Activated naive CD4-positive, alpha-beta T cell treated with anti-CD3 and anti-CD28 coated beads, Interleukin-2, amount 50 U/mL, for 72 hours (primary cell): ENCODE measurements at places on chromosomes 12 and 14. TPM values are rescaled to one million over a fixed set of nuclear protein-coding genes. Genes with fewer than 3 reads are reported as not detected.

- DNase-seq = no peak
These were observed 30.8 kb upstream of the NINJ2 start for GRCh38 chr12:693934-694533.

Gene CBLN3
- 6.5 TPM for total RNA-seq

- DNase-seq = no peak
These were observed 7.5 kb downstream of the PSMC1 start for GRCh38 chr14:90263748-90264449.

GRCh38 chr14:72104011-72104613 is 171.9 kb downstream of the RGS6 start:
- DNase-seq = no peak

DNA sequence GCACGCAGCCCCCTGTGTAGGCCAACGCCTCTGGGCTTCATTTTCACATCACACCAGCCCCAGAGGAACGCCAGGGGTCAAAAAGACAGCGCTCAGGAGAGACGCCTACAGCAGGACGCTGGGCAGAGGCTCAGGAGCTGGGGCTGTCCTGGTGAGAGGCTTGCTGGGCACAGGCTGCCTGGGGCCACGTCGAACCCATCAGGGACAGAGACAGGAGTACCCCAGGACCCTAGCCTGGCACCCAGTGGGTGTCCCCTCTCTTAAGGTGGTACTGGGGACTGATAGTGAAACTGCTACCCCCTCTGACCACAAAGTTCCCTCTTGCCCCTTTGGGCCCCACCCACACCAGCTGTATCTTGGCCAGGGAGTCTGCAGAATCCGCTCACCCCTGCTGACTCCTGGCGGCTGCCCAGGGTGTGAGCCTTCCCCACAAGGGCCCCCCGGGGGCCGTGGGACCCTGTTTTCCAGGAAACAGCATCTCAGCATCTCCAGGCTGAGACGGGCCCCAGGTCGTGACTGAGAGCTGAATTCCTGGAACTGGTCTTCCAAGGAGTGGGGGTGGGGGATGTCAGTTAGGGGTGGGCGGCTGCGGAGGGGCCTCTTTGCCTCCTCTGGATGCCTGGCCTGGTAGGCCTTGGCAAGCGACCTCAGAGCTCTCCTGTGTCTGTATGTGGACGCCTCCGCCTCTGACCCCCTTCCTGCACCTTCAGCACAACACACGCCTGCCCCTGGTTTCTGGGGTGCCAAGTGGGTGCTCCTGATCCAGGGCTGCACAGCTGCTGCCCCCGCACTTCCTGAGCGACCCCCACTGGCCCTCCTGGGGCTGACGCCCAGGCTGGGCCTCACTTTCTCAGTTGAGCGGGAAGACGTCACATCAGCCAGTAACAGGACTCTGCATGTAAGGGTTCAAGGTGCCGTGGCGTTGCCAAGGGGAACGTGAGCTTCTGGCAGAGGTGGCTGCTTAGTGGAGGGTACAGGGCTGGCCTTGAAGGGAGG is 321.9 kb upstream of the RTL1 start:
- no peak for DNase-seq

DNA sequence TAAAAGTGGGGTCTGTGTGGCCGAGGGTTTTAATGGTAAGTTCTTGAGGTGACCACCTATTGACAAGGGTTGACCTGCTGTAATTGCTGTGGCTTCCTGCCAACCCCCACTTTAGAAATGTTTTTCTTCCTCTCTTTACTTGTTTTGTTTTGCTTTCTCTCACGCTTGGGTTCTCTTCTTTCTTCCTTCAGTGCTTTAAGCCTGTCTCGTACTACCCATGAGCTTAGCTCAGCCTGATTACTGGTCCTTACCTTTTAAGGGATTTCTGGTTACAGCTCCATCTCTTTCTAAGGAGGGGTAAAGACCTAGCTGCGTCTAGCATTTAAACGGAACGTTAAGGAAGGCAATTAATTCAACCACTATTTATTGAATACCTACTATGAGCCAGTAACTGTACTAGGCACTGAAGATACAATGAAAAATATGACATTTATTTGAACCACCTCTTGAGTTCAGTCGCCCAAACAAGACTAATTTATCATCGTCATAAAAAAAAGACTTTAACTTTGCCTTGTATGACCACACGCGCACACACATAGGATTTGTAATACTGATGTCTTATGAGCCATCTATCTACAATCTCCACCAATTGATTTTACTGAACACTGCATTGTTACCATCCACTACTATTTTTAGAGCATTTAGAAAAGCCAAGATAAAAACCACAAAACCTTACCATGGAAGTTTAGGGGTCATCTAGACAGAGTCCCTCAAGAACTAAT is 888 bp upstream of the PPP1R12A start:
- DNase-seq = no peak

Gene SLC5A8
- total RNA-seq = not detected

DNA sequence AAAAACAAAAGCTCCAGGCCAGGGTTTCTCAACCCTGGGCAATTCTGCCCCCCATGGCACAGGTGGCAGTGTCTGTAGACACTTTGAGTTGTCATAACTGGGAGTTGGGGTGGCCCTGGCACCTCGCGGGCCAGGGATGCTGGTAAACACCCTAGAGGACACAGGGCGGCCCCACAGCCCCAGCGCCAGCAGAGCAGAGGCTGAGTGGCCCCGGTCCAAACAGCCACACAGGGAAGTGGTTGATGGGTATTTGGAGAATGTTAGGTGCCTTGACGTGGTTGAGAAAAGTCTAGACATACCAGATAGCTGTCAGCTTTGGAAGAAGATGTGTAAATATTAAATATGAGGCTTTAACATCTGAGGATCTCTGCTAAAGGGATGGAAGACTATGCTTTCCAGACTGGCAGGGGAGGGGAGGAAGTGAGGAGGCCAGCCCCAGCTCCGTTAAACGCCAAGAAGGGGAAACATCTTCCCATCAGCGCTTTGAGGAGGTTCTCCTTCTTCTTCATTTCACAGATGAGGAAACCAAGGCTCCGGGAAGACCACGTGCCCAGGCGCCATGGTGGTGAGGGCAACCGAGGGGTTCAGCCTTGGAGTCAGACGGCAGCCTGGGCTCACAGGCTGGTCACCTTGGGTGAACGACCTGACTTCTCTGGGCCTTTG is 103.7 kb downstream of the SCARB1 start:
- no peak for DNase-seq

Gene IFNG-AS1
- total RNA-seq = 1.9 TPM

DNA sequence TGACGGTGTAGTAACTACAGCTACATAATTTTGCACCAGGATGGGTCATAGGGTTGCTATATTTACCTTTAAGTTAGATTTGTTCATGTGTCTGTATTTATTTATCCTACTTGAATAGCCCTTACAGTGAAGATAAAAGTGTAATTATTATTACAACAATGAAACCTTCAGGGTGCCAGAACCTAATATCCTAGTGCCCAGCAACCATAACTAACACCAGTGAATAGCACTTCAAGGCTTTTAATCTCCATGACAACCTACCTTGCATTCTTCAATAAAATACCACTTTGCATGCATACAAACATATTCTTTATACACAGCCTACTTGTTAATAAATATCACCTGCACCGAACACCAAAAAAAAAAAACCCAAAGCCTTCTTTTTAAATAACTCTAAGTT is 58.7 kb upstream of the G2E3 start:
- DNase-seq = no peak

- DNase-seq = no peak
These were observed 173.8 kb downstream of the SYNE2 start for GRCh38 chr14:64026600-64026999.

DNA sequence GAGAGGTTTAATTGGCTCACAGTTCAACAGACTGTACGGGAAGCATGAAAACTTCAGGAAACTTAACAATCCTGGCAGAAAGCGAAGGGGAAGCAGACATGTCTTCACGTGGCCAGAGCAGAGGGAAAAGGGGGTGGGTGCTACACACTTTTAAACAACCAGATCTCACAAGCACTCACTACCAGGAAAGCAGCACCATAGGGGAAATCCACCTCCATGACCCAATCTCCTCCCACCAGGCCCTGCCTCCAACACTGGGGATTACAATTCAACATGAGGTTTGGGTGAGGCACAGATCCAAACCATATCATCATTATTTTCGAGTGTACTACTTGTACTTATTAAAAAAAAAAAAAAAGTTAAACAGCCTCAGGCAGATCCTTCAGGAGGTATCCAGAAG is 29.9 kb downstream of the RXYLT1 start:
- DNase-seq = no peak

GRCh38 chr12:15364221-15365160 is 42.2 kb downstream of the PTPRO start:
- DNase-seq = no peak

Gene CLEC12A
- not detected for total RNA-seq

DNA sequence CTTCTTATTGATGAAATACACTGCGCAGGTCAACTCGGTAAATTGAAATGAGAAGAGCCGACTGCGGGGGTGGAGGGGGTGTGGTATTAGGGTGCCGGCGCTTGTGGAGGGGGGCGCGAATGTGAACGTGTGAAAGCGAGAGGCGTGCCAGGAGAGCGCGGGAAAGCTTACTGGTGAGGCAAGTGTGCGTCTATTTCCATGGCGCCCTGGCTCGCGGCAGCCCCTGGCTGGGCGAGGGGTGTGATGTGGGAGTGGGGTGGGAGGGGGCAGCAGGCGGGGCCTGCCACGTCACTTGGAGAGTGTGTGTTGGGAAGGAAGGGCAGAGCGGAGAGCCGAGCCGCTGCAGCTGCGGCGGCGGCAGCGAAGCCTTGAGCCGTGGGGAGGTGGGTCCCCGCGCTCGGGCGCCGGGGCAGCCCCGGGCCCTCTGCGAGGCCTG is 88.8 kb downstream of the GALNT8 start:
- no peak for DNase-seq

Gene CSRP2
- 2.8 TPM for total RNA-seq

- DNase-seq = no peak
These were observed 41.7 kb downstream of the SUSD6 start for GRCh38 chr14:69652942-69653684.

Gene SERPINA6
- total RNA-seq = not detected

GRCh38 chr12:122951406-122951805 is 14.9 kb downstream of the ABCB9 start:
- DNase-seq = no peak

DNA sequence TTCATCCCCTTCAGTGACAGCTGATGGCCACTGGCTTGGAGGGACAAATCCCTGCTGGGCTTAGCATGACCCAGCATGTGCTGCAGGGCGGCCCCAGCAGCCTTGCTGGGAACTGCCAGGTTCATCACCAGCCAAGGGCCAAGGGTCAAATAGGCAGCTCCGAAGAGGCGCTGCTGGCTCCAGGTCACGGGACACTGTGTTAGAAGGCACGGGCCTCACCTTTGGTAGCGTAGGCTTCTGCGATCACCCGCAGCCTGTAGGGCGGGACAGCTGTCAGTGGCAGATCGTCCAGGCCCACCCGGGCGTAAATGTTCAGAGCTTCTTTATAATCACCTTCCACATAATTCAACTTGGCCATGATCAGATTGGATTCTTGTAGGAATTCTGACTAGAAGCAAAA is 35.7 kb downstream of the TTC7B start:
- no peak for DNase-seq

DNA sequence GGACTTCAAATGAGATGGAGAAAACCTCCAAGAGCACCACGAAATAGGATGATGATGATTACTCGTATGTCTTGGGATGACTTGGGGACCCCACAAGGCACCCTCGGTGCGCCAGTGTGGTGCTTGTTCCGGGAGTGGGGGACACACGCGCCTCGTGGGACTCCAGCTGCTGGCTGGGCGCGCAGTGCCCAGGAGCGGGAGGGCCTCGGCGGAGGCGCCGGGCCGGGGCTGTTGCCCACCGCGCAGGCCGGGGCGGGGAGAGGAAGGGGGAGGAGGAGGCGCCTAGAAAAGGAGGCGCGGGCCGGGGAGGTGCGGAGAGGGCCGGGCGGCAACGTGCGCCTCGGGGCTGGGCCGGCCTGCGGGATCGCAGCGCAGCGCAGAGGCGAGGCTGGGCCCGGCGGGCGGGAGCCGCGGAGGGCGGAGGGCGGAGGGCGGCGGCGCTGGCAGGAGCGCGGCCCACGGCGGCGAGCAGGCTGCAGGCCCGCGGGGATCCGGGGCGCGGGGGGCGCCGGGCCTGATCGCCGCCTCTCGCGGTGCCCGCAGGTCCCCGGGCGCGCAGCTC is at the start of gene RFLNA:
Gene RFLNA (plus strand): TSS at position 314 of the 562 bp plus-strand sequence. CDS start 337 bp downstream, outside the sequence.
- DNase-seq = no peak

DNA sequence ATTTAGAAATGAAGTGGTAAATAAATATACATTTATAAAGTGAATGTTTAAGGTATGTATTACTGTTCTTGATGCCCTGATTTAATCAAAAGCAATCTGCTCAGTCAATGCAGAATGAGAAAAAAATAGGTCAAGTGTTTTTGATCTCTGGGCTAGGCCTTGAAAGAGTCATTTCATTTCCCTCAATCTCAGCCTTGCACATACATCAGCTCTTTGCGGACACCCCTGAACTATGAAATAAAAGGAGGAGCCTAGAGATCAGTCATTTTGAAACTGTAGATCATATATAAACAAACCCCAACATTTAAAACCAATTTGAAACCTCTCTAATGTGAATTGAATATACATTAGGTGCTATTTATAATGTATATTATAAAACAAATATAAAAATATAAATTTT is 42.5 kb downstream of the ATG2B start:
- no peak for DNase-seq

- no peak for DNase-seq
These were observed 4.7 kb downstream of the CLEC2D start for GRCh38 chr12:9674226-9674590.

GRCh38 chr12:124747426-124748161 is 116.1 kb downstream of the SCARB1 start:
- no peak for DNase-seq

GRCh38 chr12:121334513-121335343 is 17.5 kb downstream of the ANAPC5 start:
- peak; percentile 24 for DNase-seq

DNA sequence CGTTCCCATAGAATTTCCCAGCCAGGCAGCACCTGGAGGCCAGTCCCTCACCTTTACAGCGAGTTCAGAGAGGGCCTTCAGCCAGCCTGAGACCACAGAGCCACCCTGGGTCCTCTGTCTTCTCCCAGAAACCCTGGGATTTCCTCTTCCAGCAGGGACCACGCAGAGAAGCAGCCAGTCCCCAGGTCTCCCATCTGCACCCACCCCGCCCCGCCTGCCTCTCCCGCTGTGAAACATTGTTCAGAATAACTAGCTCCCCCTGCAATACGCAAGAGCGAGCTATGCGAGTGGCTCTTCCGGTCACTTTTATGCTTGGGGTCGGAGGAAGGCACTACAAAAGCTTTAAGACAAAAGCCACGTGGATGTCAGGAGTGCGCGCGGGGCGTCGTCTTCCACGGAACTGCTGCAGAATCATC is 77.8 kb downstream of the SERPINA3 start:
- no peak for DNase-seq

DNA sequence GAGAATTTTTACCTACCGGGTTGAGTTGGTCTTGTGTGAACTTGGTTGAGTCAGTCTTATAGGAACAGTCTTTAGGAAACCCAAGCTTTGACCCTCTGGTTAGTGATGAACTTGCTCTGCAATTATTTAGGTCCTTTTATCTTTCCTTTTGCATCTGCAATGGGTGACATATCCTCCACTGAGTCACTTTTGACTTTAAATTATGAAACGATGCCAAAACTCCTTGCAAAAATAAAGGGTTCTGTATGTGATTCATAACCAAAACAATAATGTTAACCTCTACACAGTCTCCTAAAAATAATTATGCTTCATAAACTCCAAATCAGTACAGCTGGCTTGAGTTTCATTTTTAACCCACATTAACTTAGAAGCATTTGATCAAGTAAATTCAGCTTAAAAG is 979.4 kb downstream of the GALC start:
- no peak for DNase-seq

Gene CLEC2B
- 15.0 TPM for total RNA-seq

GRCh38 chr12:31835276-31835882 is 106.6 kb upstream of the AMN1 start:
- no peak for DNase-seq
